Activated T-helper 2 cell treated with anti-CD3 and anti-CD28 coated beads, Interferon-gamma antibody, Interleukin-2, Interleukin-4, amounts not matched to agents 10 μg/mL and 5 μg/mL and 100 μg/mL, durations not matched to agents 14 hours and 24 hours and 36 hours (primary cell): ENCODE measurements at places on chromosomes 3 and 15. TPM values are rescaled to one million over a fixed set of nuclear protein-coding genes. Genes with fewer than 3 reads are reported as not detected.

The SI gene
- not detected in 2 replicates for total RNA-seq

The TOMM70 gene
- 52.8 and 54.4 TPM in 2 replicates for total RNA-seq

The C2CD4A gene
- not detected in 2 replicates for total RNA-seq

The LRRN1 gene
- total RNA-seq = not detected in 2 replicates

The TAMM41 gene
- 28.4 and 30.6 TPM in 2 replicates for total RNA-seq

The SPINK8 gene
- total RNA-seq = not detected in 2 replicates

The CASR gene
- not detected in 2 replicates for total RNA-seq

The ZBED2 gene
- total RNA-seq = 543 and 546 TPM in 2 replicates

The ARPP21 gene
- total RNA-seq = 0.14 TPM in 1 of 2 replicates, not detected in the other

The RBP2 gene
- total RNA-seq = not detected in 2 replicates

The FAM107A gene
- total RNA-seq = not detected in 2 replicates

The LRRC28 gene
- total RNA-seq = 14.6 and 15.6 TPM in 2 replicates

The ARHGAP31 gene
- total RNA-seq = 13.2 and 14.0 TPM in 2 replicates

The SERPINI2 gene
- total RNA-seq = not detected in 2 replicates

The UBP1 gene
- 59.2 and 63.8 TPM in 2 replicates for total RNA-seq

The CACNA1D gene
- 7.7 and 9.3 TPM in 2 replicates for total RNA-seq

The BFSP2 gene
- not detected in 2 replicates for total RNA-seq
